Omental fat pad (tissue), 4 donors: ENCODE measurements at places on chromosomes 6 and 20.

- no peak for DNase-seq
These were observed 74.6 kb upstream of the SLC22A23 start for GRCh38 chr6:3531481-3531880.

DNA sequence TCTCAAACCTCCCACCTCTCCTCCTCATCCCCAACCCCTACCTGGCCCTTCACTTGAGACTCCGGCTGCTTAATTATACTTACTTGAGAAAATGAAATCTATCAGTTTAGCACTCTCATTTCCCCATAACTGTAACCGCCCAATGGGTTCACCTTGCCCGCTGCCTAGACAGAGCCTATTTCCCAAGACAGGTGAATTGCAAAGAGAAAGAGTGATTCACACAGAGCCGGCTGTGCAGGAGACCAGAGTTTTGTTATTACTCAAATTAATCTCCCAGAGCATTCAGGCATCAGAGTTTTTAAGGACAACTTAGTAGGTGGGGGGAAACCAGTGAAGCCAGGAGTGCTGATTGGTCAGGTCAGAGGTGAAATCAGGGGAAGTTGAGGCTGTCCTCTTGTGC is 301.4 kb upstream of the CDYL start:
- DNase-seq: no peak

DNA sequence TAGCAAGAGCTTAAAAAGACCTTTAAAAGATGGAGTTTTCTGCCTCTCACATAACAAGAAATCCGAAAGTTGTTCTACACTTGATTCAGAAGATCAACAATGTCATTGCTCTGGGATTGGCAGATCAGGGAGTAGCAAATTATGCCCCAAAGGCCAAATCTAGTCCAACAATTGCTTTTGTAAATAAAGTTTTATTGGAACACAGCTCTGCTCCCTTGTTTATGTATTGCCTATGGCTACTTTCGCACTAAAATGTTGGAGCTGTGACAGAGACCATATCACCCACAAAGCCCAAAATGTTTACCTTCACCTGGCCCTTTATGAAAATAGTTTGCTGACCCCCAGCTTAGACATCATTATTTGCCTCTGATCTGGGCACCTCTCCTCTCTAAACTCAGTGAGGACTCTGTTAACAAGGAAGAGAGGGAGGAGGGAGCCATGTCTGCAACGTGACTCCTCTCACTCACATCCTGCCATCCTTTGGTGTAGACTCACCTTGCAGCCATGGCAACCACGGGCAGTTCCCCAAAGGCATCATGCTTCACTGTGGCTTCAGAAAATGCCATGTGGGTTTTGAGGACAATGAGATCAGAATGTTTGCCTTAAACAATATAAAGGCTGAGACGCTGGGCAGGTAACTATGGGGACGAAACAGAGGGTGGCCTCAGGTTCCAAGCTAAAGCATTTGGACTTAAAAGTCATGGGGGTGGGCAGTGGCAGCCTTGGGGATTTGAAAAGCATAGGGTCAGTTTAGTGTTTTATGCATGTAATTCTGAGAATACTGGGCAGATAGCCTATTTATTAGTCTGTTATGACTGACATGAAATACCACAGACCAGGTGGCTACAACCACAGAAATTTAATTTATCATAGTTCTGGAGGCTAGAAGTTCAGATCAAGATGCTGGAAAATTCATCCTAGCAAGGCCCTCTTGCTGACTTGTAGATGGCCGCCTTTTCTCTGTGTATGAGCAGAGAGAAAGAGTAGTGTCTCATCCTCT is 149.7 kb upstream of the TNFAIP3 start:
- DNase-seq: no peak

GRCh38 chr6:5214570-5215052 is 46.1 kb downstream of the LYRM4 start:
- DNase-seq: no peak

DNA sequence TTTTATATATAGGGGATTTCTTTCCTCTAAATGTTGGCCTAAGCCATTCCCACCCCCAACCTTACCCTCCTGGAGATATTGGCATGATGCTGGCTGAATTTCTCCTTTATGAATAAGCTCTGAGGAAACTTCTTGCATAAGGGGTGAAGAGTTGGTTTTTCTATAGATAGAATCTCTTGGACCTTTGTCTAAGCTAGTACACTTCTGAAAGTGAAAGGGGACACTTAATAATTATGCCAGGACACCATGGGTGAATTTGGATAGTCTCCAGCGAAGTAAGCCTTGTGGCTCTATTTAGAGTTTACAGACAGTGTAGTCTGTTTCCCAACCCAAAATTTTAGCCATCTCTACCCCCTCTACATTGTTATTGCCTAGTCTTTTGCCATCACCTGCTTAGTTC is 27.1 kb upstream of the FABP7 start:
- no peak for DNase-seq

DNA sequence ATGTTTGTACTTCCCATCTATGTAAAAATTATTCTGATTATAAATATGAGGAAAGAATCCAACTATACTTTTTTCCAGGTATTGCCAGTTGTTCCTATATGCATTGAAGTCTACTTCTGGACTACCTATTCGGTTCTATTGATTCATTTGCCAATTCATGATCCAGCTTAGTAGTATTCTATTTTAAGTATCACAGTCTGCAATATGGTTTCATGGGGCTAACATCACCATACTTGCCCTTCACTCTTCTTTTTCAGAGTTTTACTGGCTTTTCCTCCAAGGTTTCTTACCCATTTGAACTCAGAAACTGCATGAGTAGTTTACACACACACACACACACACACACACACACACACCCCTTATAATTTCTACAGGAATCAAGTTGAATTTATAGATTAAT is 34.5 kb downstream of the NUDT3 start:
- no peak for DNase-seq
